ENCODE measurements at places on chromosomes 5 and 9. TPM values are rescaled to one million over a fixed set of nuclear protein-coding genes. Genes with fewer than 3 reads are reported as not detected.

DNA sequence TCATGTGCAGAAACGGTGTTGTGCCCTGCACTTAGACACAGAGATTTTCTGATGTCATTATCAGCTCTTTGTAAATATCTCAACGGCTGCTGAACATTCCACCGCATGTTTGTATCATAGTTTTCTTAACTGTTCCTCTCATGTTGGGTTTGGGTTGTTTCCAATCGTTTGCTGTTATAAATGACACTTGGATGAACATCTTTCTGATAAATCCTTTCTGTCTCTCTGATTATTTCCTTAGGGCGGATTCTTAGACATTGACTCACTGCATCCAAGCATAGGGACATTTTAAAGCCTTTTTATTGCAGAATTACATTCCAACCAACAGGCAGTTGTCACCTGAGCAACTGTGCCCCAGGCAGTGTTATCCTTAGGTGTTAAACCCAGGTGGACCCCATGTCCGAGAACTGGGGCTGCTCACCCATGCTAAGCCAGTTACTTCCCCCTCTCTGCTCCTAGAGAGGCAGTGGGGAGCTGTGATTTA lies 28.5 kb downstream of the COL5A1 start:
- DNase-seq = no peak

The N4BP3 gene
- 41.6 TPM for total RNA-seq

The RGS7BP gene
- 1.7 TPM for total RNA-seq

DNA sequence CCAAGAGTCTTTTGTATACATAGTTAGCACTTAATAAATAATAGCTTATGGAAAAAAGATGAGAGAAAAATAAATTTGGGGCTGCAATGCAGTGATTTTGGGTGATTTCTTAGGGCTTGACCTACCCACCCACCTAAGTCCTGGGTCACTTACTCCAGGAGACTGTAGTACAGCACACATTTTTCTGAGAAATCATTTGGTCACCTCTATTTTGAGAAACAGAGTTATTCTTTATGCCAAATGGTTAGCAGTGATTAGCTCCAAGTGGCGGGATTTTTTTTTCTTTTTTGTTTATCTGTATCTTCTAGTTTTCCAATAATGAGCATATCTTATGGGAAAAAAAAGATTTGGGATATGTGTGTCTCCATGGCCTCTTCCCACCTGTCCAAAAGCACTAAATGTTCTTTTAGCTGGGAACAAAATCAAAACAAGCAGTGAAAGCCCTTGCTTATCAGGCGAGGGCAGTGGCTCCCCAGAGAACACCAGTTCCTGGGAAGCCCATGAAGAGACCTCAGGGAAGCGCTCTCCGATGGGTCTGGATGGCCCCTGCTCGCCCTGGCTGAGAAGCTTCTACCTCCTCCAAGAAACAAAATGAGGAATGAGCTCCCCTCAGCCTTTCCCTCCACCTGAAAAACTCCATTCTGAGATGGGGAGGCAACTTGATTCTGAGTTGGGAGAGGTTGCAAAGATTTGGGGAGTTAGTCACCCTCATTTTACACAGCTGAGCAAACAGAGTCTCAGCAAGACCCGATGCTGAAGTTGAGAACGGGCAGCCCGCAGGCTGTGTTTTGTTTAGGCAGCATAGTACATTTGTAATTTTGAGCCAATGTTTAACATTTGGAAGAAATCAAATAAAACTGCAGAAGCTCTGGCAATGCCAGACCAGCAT lies 69.9 kb downstream of the CYFIP2 start:
- DNase-seq = no peak

GRCh38 chr9:78167356-78167755 lies 68.5 kb upstream of the CEP78 start:
- no peak for DNase-seq

DNA sequence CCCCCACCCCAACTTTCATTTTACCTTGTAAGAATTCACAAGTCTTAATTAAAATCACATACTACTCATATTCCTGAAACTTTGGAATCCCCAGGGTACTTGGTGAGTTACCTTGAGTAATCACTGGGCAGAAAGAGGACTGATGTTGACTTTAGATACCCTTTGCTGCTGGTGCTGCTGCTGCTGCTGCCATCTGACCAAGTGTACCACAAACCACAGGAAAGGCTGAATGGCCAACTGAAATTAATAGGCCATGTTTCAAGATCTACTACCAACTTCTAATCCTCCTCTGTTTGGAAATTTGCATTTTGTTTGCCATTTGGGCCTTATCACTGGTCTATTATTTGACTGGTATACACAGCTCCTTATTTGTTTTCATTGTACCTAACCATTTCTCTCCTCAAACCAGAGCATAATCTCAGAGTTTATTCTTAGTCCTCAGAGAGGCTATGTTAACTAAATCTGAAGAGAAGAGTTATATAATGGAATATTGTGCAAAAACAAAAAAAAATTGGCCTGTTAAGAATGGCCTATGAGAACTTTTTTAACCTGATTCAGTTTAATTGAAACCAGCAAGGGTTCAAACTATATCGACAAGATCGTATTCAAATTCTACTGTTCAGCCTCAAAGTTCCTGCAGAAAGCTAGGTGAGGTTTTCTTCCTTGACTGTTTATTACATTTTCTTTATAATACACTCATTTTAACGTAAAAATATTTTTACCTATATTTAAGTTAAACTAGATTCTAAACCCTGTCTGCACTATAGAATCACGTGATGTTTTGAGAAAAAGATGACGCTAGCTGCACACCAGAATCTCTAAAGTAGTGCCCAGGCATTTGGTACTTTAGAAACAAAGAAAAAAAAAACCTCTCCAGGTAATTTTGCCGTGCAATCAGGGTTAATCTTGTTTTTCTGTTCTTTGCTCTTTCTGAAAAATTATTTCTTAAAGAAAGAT lies 13.1 kb downstream of the SELENOP start:
- no peak for DNase-seq

DNA sequence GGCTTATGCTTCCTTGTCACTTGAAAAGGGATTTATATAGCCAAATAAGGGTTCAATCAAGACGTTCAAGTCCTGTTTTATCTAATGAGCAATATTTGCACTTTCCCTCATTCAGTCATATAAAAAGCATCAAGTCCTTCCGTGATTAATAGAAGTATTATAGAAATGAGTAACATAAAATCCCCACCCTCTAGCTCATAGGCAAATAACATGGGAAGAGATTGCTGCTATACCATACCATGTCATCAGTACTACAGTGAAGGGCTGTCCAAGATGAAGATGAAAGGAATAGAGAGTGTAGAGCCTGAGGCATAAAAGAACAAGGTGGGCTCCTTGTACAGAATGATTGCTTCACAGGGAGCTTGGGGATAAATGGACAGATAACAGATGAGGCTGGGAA lies 20.4 kb upstream of the PAPPA start:
- no peak for DNase-seq

The FAM163B gene
- total RNA-seq = 3.1 TPM

DNA sequence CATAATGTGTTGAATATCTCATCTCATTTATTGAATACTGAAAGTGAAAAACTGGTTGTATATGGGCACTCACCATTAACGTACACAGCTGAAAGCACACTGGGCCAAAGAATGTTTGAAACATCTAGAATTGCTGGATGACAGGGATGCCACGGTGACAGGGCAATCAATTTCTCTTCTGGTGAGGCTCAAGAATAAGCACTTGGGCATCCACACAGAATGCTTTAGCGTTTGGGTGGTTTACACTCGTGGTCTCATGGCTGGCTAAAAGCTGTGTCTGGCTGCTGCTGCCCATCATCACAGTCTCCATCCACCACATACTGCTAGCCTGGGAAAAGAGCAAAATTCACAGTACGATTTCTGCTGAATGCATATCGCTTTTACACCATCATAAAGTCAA lies 30.7 kb upstream of the IL31RA start:
- no peak for DNase-seq

The SLC6A18 gene
- total RNA-seq = not detected

GRCh38 chr5:123371575-123372179 lies 51.5 kb downstream of the CEP120 start:
- DNase-seq = peak; percentile 75

- DNase-seq = no peak
Observed at GRCh38 chr5:75078027-75078426, 25.7 kb upstream of the GCNT4 start.

Data from WTC11 (cell line).